ENCODE measurements at places on chromosomes 6 and 20.

DNA sequence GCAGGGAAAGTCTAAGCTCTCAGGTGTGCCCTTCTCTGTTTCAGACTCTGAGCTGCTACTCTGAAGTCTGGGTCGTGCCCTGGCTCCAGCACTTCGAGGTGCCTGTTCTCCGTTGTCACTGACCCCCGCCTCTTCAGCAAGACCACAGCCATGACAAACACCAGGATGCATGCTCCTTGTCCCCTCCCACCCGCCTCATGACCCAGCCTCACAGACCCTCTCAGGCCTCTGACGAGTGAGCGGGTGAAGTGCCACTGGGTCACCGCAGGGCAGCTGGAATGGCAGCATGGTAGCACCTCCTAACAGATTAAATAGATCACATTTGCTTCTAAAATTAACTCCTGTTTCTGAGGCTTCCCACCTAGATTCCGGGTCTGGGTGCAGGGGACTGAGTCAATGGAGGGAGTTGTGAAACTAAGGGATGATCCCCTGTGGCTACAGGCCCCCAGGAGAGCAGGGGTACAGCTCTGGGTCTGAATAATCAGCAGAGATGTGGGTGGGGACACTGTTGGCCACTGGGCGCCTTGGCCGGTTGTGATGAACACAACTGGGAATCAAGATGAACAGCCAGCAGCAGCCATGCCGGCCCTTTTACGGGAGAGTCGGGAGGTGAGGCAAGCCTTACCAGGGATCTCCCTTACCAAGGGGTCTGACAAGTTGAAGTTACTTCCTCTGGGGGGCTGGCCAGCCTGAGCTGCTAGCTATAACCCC is 10.7 kb downstream of the CST7 start:
- no peak for DNase-seq

GRCh38 chr6:8108031-8108660 is 5.8 kb upstream of the EEF1E1 start:
- no peak for DNase-seq

- no peak for DNase-seq
These were observed 110.1 kb upstream of the NXT1 start for GRCh38 chr20:23240519-23240918.

DNA sequence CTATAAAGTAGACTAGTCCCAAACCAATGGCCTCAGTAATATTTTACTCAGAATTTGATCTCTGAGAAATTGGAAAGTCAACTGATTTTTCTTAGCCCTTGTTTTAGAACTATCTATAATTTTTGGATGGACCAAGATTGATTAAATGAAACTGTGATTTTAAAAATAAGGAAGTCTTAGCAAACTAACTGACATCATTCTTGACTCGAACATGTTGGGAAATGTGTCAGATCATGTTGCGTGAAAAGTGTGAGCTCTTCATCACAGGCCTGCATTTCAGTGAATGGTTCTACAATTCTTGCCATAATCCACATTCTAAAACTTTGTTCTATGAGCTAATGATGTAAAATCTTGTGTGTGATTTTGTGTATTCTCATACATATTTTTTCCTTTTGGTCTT is 11.0 kb downstream of the TNFAIP3 start:
- DNase-seq, result peak; percentile 68

GRCh38 chr6:170243386-170243785 is 47.5 kb downstream of the DLL1 start:
- no peak for DNase-seq

DNA sequence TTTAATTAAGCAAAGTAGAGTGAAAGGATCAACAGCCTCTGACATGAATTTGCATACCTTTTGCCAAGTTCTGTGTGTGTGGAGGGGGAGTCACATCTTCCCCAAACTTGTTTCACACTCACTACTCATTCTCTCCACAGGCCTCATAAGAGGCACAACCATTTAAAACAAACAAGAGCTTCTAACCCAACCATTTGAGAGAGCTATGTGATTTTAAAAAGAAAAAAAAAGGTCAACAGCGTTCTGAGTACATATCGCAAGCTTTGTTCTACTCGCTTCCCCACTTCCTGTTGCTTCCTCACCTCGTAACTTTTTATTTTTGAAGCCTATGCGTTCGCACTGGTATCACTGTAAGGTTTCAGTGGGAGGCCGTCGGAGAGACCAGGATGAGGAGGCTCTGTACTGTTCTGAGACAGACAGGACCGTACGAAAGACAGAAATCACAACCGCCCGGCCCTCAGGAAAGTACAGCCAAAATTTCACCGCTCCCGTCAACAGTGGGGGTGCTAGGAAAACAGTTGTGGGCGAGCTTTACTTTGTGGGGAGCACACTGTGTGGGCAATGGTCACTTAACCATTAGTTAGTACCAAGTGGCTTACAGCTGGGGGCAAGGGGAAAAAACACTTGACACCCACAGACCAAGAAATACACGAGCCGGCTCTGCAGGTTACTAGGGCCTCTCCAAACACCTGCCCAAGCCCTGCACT is 61.3 kb downstream of the TRERF1 start:
- no peak for DNase-seq

DNA sequence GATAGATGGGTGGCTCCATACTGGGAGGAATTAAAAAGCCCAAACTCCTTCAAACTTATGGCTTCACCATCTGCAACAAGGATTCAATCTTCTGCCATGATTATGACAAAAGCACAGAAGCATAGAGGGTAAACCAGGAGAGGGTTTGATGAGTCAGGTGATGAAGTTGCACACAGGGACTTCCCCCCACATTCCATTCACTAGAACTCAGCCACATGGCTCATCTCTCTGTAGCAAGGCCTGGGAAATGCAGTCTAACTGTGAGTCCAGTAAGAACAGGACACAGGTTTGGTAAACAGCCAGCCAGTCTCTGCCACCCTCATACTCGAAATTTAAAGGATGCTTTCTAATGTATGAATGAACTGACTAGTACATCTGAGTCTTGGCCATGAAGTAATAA is 142.9 kb downstream of the HIVEP2 start:
- peak; percentile 51 for DNase-seq

GRCh38 chr20:25033265-25033923 is 24.5 kb downstream of the ACSS1 start:
- DNase-seq, result no peak

- peak; percentile 58 for DNase-seq
These were observed 533.3 kb downstream of the HACE1 start for GRCh38 chr6:104326173-104327001.

DNA sequence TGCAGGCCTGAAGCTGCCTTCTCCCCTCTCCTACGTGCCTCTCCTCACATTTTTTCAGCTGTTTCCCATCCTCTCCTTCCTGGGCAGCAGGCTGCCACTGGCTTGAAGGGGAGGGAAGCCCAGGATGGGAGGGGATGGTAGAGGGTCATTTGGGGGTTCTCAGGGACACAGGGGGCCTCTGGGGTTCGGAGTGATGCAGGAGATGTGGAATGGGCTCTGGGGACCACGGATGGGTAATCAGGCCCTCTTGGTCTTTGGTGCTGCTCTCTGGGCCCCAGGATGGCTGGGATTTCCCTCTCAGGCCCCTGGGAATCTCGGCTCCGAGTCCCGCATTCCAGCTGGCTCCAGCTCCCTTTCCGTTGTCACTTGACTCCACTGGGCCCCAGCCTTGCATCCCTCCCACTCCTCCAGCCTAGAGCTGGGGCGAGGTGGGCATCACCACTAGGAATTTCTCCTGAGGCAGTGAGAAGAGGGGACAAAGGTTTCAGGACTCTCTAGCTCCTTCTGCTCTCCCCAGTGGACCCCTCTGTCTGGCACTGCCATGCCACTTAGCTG is 2.0 kb upstream of the DDR1 start:
- no peak for DNase-seq

GRCh38 chr6:5894357-5894756 is 112.4 kb downstream of the NRN1 start:
- no peak for DNase-seq

DNA sequence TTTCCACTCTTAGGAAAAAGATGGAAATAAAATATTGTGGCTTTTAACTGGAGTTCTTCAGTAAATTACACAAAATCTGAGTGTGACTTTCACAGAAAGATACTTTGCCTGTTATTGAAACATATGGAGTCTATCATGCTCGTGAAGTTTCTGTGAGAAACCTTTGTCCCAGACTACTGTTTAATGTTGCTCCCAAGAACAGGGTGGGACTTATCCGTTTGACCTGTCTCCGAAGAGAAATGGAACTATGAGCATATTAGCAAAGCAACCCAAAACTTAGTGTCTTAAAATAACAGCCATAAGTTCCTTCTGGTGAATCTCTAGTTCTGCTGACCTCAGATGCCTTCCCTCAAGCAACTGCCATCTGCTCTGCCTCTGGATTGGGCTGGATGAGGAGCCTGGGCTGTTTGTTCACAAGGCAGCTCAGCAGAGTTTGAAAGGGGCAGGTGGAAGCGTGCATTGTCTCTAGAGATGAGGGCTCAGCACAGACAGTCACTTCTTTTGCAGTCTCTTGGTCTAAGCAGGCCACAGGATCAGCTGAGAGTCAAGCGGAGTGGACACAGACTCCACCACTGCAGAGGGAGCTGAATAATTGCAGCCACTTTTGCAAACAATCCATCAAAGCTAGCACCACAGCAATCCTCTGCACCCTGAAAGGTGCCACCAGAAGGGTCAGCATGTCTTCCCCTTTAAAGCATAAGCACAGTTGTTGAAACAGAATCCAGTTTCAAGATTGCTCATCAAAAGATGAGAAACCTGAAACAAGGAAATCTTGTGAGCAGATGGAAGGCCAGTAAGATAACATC is 52.8 kb downstream of the MYB start:
- no peak for DNase-seq

GRCh38 chr6:144310765-144311164 is 25.6 kb downstream of the UTRN start:
- no peak for DNase-seq

DNA sequence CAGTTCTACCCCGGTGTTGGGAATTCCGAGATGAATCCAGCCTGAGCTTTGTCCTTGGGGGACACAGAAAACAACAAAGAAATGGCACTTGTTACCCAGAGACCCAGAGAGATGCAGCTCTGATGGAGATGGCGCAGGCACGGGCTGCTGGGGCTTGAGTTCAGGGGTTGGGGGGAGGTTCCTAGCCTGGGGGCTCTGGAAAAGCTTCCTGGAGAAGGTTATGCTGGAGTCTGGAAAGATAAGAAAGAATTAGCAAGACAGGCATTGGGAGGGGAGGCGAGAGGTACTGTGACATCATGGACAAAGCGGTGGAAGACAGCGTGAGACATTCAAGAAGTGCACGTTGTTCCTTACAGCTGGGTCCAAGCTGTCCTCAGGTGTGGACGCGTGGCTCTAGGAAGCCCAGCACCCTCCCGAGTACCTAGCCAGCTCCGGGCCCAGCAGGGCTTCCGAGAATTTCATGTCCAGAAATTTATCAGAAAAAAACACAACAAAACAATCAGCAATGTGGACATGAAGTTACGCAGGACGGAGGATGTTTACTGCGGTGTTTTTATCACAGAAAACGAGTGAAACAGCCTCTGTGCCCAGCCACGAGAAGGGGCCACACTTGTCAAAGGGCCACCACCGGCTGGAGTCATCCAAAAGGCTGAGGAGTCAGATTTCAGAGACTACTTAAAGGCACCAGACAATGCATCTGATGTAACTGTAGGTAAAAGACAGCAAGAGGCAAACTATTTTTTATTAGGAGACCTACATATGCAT is 39.5 kb downstream of the C20orf203 start:
- DNase-seq, result no peak

Data from inflammatory macrophage (primary cell).